ENCODE measurements at places on chromosomes 5 and 9. TPM values are rescaled to one million over a fixed set of nuclear protein-coding genes. Genes with fewer than 3 reads are reported as not detected.

DNA sequence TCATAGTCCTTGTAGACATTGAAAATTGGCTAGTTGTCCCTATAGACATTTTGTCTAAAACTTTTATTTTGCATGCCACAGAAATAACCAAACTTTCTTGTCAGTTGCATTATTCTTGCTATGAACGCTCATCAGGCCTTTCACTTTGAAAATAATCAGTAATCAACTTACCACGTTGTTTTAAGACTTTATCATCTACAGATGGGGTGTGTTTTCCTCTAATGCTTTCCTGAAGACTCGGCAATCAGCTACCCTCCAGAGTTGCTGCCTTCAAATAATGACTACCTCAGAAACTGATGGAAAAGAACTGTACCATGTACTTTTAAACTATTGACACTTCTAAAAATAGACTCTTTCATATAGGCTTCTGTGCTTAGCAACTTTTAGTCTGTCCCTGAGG is 33.5 kb upstream of the HSPB3 start:
- DNase-seq, result no peak

The ECM2 gene
- total RNA-seq, result 0.17 TPM

DNA sequence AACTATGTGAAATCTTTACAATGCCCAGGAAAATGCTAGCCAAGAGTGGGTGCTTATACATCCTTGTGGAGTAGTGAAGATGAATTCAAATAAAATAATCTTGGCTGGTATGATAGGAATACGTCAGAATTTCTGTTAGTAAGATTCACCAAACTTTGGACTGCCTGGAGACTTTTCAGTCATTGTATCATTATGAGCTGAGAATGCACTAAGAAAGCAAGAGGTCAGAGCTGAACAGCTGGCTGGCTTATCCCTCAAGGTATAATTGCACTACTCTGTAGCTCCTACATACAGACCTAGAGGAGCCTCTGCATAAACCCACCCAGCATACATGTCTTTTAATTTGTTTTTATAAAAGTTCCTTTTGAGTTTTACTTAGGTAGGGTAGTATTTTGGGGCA is 568.5 kb upstream of the RIOK2 start:
- no peak for DNase-seq

DNA sequence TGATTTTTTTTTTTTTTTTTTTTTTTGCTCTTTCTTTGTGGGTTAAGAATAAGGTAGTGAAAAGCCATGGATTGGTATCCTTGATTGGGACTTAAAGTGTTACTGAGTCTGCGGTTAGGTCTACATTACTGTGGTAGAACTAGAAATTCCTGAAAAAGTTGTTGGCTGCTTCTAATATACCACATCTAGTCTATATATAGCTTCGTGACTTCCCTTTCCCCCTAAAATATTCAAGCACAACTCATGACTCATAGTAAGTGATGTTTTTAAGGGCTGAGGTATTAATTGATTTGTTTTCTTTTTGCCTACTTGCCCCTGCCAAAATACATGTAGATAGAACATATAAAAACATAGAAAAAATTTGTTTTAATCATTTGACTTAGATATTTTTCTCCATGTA is 247.6 kb downstream of the TMEM232 start:
- DNase-seq, result no peak

DNA sequence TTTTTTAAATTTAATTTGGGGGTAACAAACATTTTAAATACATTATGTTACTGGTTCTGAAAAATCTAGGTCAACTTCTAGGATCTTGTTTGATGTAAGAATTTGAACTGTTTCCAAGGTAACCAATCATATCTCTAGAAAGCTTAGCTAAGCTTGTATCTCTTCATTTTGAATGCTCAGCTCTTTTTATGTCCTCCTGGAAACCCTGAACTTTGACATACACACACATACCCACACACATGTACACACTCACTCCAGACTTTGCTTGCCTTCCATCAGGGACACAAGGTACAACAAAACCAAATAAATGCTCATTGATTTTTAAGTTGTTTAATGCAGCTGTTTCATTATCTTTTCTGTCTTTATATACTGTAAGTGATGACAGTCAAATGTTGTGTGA is 178.5 kb downstream of the RAB3C start:
- no peak for DNase-seq

DNA sequence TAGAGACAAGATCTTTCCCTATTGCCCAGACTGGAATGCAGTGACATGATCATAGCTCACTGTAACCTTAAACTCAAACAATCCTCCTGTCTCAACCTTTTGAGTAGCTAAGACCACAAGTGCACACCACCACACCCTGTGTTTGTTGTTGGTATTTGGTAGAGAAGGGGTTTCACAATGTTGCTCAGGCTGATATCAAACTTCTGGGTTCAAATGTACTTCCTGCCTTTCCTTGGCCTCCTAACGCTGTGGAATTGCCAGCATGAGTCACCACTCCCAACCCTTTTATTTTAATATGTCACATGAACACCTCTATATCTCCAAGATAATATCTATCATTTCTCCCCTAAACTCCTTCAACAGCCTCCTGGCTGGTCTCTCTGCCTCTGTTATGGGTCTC is 719.0 kb downstream of the PTPRD start:
- DNase-seq, result peak; percentile 11

- DNase-seq, result peak; percentile 76
Measured at GRCh38 chr9:125659954-125660353, 47.1 kb downstream of the MAPKAP1 start.

- peak; percentile 89 for DNase-seq
Measured at GRCh38 chr9:36102742-36103495, 33.6 kb upstream of the GLIPR2 start.

The DOCK8 gene
- total RNA-seq, result 1.3 TPM

GRCh38 chr9:69918322-69918721 is 97.7 kb downstream of the CFAP95 start:
- no peak for DNase-seq

The MYOZ3 gene
- not detected for total RNA-seq

DNA sequence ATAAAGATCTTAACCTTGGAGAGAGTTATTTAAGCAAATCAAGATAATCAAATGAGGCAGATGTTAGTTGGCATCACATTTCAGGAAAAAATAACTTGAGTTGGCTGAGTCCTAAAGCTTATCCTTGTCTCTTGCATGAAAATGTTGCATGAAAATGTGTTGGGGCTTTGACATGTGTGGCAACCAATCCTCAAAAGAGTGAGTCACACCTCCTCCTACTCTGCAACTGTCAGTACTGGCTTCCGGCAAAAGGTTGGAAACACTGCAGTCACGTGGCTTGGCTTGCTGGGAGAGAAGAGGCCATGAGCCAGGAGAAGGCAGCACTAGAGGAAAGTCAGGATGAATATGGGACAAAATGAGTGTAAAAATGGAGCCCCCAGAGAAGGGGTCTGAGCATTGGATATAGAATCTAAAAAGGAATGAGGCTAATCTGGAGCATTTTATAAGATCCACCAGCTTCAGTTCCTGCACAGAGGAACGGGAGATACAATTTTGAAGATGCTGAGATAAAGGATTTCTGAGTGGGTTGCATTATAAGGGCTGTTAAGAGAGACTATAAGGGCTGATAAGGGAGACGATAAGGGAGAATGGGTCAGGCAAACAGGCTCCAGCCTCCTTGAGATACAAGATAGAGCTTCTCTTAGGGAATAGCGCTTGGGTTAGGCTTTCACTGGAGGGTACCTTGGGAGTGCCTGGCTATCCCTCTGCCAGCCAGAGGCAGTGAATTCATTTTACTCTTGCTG is 43.1 kb downstream of the SPATA31D1 start:
- peak; percentile 55 for DNase-seq

DNA sequence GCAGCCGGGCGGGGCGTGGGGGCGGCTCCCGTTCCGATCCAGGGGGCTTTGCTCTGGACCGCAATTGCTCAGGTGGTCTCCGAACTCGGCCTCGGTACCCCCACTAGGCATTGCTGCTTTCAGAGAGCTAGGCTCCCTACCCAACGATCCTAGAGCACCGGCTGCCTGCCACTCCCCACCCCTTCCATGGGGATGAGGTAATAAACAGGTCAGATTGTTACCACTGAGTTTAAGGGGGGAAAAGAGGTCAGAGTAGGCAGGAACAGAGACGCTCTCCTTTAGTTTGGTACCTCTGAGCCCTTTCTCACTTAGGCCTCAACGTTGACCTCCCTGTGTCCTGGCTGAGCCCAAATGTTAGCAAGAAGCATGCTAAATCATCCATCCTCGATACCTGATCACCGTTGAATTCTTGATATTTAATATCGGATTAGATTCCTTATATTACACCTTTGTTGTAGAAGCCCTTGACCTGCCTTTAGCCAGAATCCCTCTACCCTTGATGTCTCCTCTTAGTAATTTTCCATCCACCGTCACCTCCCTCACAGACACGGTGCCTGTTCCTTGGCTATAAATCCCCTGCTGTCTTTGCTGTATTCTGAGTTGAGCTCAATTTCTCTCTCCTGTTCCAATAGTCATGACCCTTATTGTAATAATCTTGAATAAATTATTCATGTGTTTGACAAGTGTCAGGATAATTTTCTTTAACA is 588 bp upstream of the PLPP1 start:
- DNase-seq, result no peak

- DNase-seq, result no peak
Measured at GRCh38 chr5:131996210-131997025, 15.0 kb downstream of the ACSL6 start.

GRCh38 chr5:132927355-132928061 is 35.9 kb downstream of the AFF4 start:
- no peak for DNase-seq

GRCh38 chr5:101543780-101544179 is 640.7 kb upstream of the ST8SIA4 start:
- no peak for DNase-seq

DNA sequence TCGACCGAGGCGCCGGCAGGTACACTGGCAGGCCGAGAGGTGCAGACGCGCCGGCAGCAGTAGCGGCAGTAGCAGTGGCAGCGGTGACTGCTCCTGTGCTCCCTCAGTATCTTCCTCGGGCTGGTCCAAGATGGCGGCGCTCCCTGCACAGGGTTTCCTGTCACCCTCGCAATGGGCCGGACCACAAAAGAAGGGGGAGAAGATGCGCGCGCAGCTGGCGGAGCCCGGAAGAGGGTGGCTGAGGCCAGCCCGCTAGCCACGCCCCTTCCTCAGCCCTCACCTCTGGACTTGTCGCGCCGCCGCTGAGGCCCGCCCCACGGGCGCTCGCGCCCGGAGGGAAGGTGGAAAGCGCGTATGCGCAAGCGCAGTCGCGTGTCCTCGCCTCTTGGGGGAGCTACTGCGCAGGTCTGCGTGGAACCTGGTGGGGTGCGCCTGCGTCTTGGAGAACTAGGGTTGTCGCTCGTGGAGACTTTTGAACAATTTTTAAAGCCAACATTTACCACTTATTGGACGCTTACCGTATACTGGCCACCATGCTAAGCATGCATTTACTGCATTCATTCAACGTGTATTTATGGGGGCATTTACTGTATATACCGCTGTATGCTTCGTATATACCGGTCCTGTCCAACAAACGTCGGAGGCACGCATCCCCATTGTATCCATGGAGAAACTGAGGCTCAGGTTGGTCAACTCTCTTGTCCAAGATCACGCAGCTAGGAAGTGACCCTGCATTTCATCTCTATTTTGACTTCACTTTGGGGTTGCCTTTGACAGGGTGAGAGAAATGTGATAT is at the start of gene RAB14:
Gene RAB14 (minus strand): TSS at position 132 of the 796 bp plus-strand sequence. CDS start 8,457 bp downstream, outside the sequence.
- DNase-seq, result peak; percentile 100

- DNase-seq, result no peak
Measured at GRCh38 chr5:149129181-149129580, 12.1 kb upstream of the ABLIM3 start.

The BAAT gene
- not detected for total RNA-seq

The PCDHB8 gene
- total RNA-seq, result 8.3 TPM

All from Daoy (cell line).